ENCODE measurements at places on chromosomes 2 and 18. TPM values are rescaled to one million over a fixed set of nuclear protein-coding genes. Genes with fewer than 3 reads are reported as not detected.

Gene UNC50
- total RNA-seq, result 33.4 TPM

Gene LAMA1
- total RNA-seq, result 2.0 TPM

Gene LYPD1
- not detected for total RNA-seq

Gene GLS
- 287 TPM for total RNA-seq

Gene PJVK
- total RNA-seq, result 5.1 TPM

Gene DNMT3A
- total RNA-seq, result 35.9 TPM

Measured in placental epithelial cell (primary cell).